ENCODE measurements at places on chromosomes 5 and 9. TPM values are rescaled to one million over a fixed set of nuclear protein-coding genes. Genes with fewer than 3 reads are reported as not detected.
A peak's percentile ranks its signal among the peaks of the same experiment; 100 is the strongest.

Gene CDH9
- 0.90 TPM for total RNA-seq

Gene MED22
- 64.6 TPM for total RNA-seq

DNA sequence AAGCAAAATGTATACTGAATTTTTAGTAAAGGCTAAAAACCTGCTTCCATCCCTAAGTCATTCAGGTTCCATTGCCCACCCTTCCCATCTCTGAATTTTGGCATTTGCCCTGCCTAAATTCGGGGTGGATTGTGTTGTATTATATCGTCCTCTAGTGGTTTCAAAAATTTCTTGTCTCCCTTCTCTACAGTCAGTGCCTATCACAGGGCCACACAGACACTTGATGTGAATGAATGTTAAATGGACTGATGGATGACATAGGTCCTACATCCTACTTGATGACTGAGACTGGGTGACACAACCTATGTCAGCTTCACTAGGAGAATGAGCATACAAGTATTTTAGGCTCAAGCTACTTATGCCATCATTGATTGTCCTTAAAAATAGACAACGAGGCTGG, 45.6 kb upstream of the SLC30A5 start:
- DNase-seq = no peak

GRCh38 chr5:143214890-143215289, 188.6 kb downstream of the NR3C1 start:
- DNase-seq = peak; percentile 42

DNA sequence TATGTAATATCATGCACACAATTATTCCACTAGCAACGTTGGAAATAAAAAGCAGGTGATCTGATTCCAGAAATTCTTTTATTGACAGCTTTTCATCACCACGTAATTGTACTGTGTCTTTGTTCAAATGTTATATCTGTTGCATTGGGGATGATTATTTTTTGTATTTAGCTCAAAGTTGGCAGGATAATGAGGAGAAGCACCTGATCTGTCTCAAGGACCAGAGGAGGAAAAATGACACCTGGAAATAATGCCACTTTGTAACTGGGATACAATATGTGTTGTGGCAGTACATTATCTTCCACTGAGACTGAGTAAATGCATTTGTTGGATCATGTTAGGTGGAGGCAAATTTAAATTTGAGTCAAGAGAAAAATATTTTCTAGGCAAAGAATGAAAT, 1298.8 kb upstream of the CDH6 start:
- DNase-seq = no peak

DNA sequence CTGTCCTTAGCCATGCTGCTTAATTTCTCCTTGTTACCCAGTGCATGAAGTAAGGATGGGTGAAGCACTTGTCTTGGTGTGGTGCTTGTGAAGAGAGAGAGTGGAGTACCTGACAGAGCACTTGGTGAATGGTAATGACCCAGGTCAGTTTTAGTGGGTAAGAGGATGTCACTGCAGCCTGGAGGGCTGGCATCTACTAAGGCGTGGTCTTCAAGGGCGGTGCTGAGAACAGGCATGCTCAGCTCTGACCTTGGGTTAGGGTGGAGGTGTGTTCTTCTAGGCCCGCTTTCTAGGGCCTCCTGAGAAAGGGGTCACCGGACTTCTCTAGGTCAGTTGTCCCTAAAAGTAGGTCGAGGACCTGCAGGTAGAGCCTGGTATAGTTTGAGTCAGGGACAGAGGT, 25.7 kb downstream of the SH3GL2 start:
- DNase-seq = no peak

DNA sequence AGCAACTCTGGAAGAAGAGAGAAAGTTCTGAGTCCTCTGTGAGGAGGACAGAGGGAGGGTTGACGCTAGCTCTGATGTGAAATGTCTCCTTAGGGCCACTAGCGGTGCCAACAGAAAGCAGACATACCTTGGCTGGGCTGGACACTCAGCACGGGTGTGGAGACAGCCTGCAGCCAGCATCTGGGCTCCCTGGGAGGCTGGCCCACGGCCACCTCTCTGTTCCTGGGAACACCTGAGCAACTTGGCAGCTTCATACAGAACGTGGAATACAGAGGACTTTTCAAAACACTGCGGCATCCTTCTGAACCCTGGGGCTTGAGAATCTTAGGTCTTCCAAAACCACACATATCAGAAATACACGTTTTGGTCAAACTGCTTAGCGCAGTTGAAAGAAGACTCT, 269.1 kb downstream of the FSTL4 start:
- no peak for DNase-seq

- DNase-seq = no peak
Observed at GRCh38 chr5:45274241-45274640, 421.9 kb downstream of the HCN1 start.

GRCh38 chr9:124450241-124450924, at the start of gene ADGRD2:
Gene ADGRD2, plus strand, starts transcription at chr9:124450451. Its CDS starts 1,216 bp downstream, at chr9:124451667.
- peak; percentile 98 for DNase-seq

DNA sequence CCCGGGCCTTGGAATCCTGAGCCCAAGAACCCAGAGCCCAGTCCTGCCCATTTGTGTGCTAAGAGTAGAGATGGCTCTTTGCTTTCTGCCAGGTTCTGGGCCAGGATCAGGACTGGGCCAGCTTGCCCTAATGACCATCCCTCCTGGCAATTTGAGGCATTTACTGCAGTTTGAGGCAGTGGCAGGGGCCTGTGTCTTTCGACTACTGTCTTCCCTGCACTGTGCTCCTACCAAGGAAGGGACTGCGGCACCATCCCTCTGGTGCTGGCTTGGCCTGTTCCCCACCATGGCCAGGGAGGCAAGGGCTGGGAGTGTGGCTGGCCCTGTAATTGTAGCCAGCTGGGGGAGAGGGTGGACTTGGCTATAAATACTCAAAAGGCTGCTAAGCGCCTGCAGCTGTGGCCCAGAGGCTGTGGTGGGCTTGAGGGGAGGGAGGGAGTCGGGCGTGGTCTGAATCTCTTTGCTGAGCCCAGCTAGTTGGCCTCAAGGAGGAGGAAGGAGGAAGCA, 4.6 kb downstream of the ENHO start:
- DNase-seq = no peak

DNA sequence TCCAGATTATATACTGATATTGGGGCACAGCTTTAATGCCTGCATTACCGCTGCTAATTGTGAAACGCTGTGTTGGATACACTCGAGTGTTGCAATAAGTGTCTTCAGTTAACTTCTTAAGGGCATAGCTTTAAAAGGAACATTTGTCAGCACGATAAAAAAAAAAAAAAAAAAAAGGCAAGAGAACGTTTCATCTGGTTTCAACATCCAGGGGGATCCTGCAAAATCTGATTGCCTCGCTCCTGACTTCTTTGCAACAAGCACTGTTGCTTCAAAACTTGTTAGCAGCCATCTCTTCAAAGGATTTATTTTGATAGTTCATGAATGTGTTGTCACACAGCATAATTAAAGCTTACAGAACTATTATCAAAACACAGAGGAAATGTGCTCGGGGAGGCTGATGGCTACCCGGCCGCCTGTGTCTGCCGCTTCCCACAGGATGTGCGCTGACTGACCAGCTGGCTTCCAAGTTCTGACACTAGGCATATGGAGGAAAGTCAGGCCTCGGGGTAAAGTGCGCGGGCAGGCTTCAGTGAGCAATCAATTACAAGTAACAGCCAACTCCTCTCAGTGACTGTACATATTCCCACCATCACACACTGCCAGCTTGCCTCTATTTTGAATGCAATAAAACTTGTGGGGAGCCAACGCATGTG, 77.7 kb downstream of the EBF1 start:
- no peak for DNase-seq

DNA sequence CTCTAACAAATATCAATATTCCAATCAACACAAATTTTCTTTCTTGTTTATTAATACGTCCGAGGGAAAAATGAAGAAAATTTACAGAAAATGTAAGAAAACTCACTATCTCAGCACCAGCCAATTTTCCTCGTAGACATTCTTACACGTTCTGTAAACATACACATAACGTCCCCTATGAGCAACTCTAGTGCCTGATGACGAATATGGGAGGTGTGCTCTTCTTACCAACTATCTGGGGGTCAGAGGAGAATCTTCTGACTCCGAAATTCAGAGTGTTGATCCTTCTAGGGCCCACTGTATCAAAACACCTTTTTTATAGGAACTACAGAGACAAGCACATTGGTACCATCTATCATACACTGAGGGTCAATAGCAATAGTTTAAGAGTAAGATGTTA, 198.7 kb downstream of the GAPVD1 start:
- no peak for DNase-seq

DNA sequence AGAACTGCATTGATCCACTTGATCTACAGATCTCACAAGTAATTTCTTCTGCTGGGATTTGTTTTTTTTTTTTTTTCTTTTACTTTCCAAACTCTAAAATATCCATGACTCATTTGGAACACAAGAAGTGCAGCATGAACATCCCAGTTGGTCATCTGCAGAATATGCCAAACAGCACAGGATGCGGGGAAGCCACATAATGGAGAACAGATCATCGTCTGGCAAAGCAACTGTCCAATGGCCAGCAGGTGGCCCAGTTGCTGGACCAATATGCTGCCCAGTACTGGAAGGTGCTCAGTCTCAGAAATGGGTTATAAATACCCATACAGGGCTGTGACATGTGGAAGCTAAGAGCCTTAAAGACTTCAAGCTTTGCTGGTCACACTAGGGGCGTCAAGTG, 221.3 kb upstream of the TAS2R1 start:
- no peak for DNase-seq

Data from H7 (cell line).